ENCODE measurements at places on chromosomes 11 and 22. TPM values are rescaled to one million over a fixed set of nuclear protein-coding genes. Genes with fewer than 3 reads are reported as not detected.

The TMEM191B gene
- 3.3 TPM for total RNA-seq

The GAL gene
- total RNA-seq, result 3.5 TPM

The CARNS1 gene
- total RNA-seq, result 0.20 TPM

The TRIM6 gene
- 0.35 TPM for total RNA-seq

DNA sequence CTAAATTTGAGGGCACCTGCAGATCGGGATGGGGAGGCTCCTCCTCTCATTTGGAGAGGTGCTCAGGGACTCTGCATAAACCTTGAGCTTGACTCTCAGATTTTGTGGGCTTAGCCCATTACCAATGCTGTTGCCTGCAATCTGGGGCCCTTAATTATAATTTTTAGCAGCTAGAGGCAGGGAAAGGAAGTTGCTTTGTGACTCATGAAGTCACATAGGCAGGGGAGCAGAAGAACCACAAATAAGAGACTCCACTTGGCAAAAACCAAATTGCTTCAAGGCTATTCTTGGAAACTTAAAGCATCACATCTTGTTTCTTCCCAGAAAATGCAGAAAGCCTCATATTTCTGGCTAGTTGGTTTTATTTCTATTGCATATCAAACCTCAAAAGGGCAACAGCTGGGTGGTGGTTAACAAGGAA lies 46.9 kb downstream of the MICAL2 start:
- peaks cover 4% of the 10 kb centered on the region for H3K36me3 ChIP-seq
- H3K4me1 ChIP-seq, result peaks cover 16% of the 10 kb centered on the region
- H3K27me3 ChIP-seq, result no peaks in the 10 kb centered on the region
- peak overlapping the region; percentile 38 for H3K27ac ChIP-seq
- no peak for DNase-seq

GRCh38 chr22:23700706-23701105 lies 9.9 kb downstream of the RGL4 start:
- H3K36me3 ChIP-seq, result no peaks in the 10 kb centered on the region
- no peaks in the 10 kb centered on the region for H3K4me1 ChIP-seq
- no peak overlapping the region for H3K27ac ChIP-seq
- no peak overlapping the region for H3K4me3 ChIP-seq
- DNase-seq, result no peak

DNA sequence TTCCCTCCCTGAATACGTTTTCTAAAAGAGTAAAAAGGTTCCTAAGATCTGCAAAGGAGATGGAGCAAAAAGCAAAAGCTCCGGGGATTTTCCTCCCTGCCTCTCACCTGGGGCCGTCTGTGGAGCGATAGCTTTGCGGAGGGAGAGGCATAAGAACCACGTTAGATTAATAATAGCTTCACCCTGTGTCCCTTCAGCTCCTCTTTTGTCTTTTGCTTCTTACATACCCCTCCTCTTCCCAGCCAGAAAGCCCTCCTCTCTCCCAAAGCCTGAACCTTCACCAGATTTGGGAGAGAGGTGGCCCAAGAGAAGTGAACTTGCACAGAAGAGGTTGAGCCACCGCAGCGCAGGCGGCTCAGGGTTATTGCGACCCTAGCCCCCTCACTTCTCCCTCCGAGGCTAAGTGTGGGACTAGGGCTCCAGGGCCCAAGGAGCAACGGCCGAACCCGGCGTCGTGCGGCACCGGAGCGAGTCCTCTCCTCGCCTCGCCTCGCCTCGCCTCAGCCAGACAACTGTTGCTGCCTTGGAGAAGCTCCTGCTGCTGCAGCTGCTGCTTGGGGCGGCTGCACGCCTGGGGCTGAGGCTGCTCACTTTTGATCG lies 97.6 kb upstream of the HSD17B12 start:
- no peaks in the 10 kb centered on the region for H3K36me3 ChIP-seq
- no peak for DNase-seq
- no peak overlapping the region for H3K4me3 ChIP-seq
- peaks cover 59% of the 10 kb centered on the region for H3K27me3 ChIP-seq
- H3K27ac ChIP-seq, result no peak overlapping the region

All from colonic mucosa (tissue), 4 donors.